ENCODE measurements at places on chromosomes 7 and 10. TPM values are rescaled to one million over a fixed set of nuclear protein-coding genes. Genes with fewer than 3 reads are reported as not detected.

GPAM gene
- 66.9 TPM for total RNA-seq

LIPM gene
- total RNA-seq: not detected

- H3K4me1 ChIP-seq: no peaks in the 10 kb centered on the region
- no peaks in the 10 kb centered on the region for H3K27me3 ChIP-seq
- no peak for DNase-seq
- no peaks in the 10 kb centered on the region for H3K36me3 ChIP-seq
- no peak overlapping the region for H3K27ac ChIP-seq
Observed at GRCh38 chr10:89814278-89814677, 112.9 kb downstream of the KIF20B start.

- H3K27ac ChIP-seq: peak overlapping the region; percentile 74
- H3K27me3 ChIP-seq: no peaks in the 10 kb centered on the region
- H3K4me1 ChIP-seq: peaks cover 15% of the 10 kb centered on the region
- H3K36me3 ChIP-seq: no peaks in the 10 kb centered on the region
- peak overlapping the region; percentile 72 for H3K4me3 ChIP-seq
- peak; percentile 10 for DNase-seq
Observed at GRCh38 chr7:117871778-117872538, 1.3 kb downstream of the CTTNBP2 start.

GRCh38 chr7:8291397-8292141 lies 29.6 kb upstream of the ICA1 start:
- H3K27me3 ChIP-seq: no peaks in the 10 kb centered on the region
- no peaks in the 10 kb centered on the region for H3K36me3 ChIP-seq
- peaks cover 42% of the 10 kb centered on the region for H3K4me1 ChIP-seq
- peak overlapping the region; percentile 36 for H3K27ac ChIP-seq
- no peak overlapping the region for H3K4me3 ChIP-seq

- no peak overlapping the region for H3K27ac ChIP-seq
- DNase-seq: no peak
- H3K4me3 ChIP-seq: no peak overlapping the region
- H3K27me3 ChIP-seq: no peaks in the 10 kb centered on the region
Observed at GRCh38 chr10:47256751-47257336, 43.2 kb upstream of the GDF10 start.

GRCh38 chr7:464454-465401 lies 54.9 kb downstream of the PDGFA start:
- no peaks in the 10 kb centered on the region for H3K27me3 ChIP-seq
- H3K27ac ChIP-seq: no peak overlapping the region
- no peak overlapping the region for H3K4me3 ChIP-seq
- DNase-seq: peak; percentile 42

DNA sequence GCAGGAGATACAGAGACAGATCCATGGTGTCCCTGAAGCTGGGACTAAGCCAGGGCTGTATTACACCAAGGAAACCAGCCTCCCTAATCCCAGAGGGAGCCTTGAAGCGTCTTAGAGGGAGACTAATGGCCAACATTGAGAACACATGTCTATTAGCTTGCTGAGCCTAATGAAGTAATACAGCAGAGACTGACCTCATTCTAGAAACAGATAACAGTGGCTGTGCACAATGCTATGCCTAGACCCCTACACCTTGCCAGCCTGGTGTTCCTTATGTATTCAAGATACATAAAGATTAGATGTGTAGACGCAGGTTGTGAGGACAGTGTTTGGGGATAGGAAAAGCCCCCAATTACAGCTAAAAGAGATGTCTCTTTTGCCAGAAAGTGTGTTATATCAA lies 19.1 kb downstream of the GRM8 start:
- H3K27ac ChIP-seq: no peak overlapping the region
- H3K36me3 ChIP-seq: no peaks in the 10 kb centered on the region
- H3K4me1 ChIP-seq: no peaks in the 10 kb centered on the region
- no peak for DNase-seq
- no peak overlapping the region for H3K4me3 ChIP-seq
- H3K27me3 ChIP-seq: no peaks in the 10 kb centered on the region

GRCh38 chr7:122038904-122039303 lies 105.1 kb downstream of the AASS start:
- H3K4me3 ChIP-seq: no peak overlapping the region
- no peak overlapping the region for H3K27ac ChIP-seq

DNA sequence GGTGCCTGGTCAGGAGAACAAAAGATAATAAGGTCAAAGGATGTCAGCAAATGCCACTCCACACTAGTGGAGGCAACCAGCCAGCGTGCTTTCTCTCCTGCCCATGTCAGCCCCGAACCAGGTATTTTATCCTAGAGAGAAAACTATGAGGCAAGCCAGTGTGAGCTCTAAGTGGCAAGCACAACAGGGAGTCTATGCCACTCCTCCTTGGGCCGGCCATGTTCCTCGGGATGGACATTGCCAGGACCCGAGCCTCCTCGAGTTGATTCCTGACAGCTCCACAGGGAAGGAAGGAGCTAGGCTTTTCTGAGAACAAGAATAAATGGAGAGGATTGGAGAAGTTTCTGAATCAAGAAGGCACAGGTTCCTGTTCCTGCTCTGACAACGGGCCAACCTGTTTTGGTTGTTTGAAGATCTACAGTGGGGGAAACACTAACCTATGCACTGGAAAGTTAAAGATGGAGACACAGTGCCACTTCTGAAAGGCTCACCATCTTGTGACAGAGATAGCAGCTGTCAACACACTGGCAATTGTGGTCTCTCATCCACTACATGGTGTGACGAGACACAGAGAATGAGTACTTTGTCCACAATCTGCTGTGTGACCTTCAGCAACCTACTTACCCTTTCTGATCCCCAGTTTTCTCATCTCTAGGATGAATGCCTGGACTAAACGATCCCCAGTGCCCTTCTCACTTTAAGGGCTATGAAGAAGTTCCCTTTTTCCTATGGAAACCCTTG lies 28.8 kb downstream of the ABLIM1 start:
- H3K27ac ChIP-seq: peak overlapping the region; percentile 71
- H3K4me3 ChIP-seq: no peak overlapping the region
- peaks cover 34% of the 10 kb centered on the region for H3K4me1 ChIP-seq
- no peaks in the 10 kb centered on the region for H3K27me3 ChIP-seq
- H3K36me3 ChIP-seq: no peaks in the 10 kb centered on the region
- DNase-seq: no peak

DNA sequence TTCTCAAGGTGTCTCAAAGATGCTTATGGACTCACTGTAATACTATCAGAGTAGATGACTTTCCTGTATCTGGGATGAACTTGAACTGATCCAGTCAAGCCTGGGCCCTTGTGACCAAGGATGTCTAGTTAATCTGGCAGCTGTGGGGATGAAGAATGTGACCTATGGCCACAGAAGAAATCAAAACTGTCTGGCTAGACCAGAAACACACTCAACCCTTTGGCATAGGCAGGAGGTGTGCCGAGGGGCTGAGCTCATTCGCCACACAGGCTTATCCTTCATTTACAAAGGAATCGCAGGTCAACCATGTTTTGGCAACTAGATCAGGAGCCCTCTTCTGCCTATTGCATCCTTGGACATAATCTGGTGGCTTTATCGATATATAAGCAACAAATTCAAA lies 110.6 kb downstream of the ATXN7L1 start:
- H3K27ac ChIP-seq: no peak overlapping the region
- H3K36me3 ChIP-seq: no peaks in the 10 kb centered on the region
- DNase-seq: no peak

DNA sequence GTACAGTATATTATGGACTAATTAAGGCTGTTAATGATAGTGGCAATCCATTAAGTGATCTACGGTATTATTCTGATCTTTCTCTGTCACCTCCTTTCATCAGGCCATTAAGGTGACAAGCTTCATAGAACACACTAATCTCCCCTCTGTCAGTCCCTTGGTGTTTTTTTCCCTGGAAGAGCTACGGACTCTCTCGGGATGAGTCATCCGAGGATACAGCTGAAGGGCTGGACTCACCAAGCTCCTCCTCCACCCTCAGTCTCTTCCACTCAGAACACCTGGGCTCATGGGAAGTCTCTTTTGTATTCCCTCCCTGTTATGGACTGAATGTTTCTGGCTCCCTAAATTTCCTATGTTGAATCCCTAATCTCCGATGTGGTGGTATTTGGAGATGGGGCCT lies 69.8 kb upstream of the PLXNA4 start:
- H3K27me3 ChIP-seq: no peaks in the 10 kb centered on the region
- H3K36me3 ChIP-seq: no peaks in the 10 kb centered on the region
- no peak overlapping the region for H3K4me3 ChIP-seq
- no peak overlapping the region for H3K27ac ChIP-seq

DNA sequence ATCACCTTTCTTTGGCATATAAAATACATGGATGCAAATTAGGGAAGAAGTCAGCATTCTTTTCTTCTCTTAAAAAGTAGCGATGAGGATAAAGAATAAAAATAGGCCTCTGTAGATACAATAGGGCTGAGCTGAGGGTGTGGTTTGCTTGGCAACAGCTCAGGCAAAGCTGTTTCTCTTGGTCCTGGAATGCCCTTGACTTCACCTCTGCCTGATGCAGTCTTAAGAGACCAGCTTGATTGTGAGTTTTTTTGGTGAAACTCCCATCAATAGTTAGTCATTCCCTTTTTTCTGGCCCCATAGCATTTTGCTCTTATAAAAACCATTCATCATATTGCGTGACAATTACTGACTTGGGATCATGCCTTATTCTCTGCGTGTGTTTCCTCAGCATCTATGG lies 42.1 kb upstream of the MKLN1 start:
- H3K4me3 ChIP-seq: no peak overlapping the region
- no peaks in the 10 kb centered on the region for H3K27me3 ChIP-seq
- DNase-seq: no peak
- no peaks in the 10 kb centered on the region for H3K4me1 ChIP-seq
- no peaks in the 10 kb centered on the region for H3K36me3 ChIP-seq

GRCh38 chr7:132112106-132112505 lies 464.2 kb downstream of the PLXNA4 start:
- DNase-seq: no peak
- no peaks in the 10 kb centered on the region for H3K27me3 ChIP-seq
- H3K36me3 ChIP-seq: no peaks in the 10 kb centered on the region
- no peak overlapping the region for H3K27ac ChIP-seq
- H3K4me1 ChIP-seq: no peaks in the 10 kb centered on the region

DNA sequence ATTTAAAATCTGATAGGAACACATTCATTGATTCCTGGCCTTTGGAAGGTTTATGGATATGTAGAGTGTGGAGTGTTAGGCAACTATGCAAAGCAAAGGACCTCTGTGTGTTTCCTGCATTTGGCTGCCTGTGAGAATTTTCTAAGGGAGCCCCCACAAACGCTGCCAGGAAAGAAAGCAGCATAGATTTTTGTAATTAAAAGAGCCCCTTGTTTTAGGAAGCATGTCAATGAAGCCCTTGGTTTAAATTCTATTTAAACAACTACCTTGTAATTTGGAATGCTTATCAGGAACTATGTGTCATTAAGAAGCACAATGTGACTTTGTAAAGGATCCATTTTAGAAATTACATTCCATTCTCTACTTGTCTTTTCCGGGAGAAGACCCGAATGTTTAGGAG lies 742.5 kb downstream of the NXPH1 start:
- no peaks in the 10 kb centered on the region for H3K4me1 ChIP-seq
- no peak overlapping the region for H3K27ac ChIP-seq
- DNase-seq: no peak
- H3K4me3 ChIP-seq: no peak overlapping the region

- peaks cover 2% of the 10 kb centered on the region for H3K36me3 ChIP-seq
- DNase-seq: peak; percentile 12
- H3K27me3 ChIP-seq: no peaks in the 10 kb centered on the region
- H3K27ac ChIP-seq: no peak overlapping the region
- no peak overlapping the region for H3K4me3 ChIP-seq
- H3K4me1 ChIP-seq: peaks cover 17% of the 10 kb centered on the region
Observed at GRCh38 chr10:74047871-74048270, 50.0 kb downstream of the VCL start.

GRCh38 chr10:46525824-46526681 lies 30.4 kb downstream of the GPRIN2 start:
- H3K4me3 ChIP-seq: no peak overlapping the region
- H3K27ac ChIP-seq: peak overlapping the region; percentile 3
- H3K36me3 ChIP-seq: no peaks in the 10 kb centered on the region
- peak; percentile 5 for DNase-seq

Data from body of pancreas (tissue), 4 donors.